ENCODE measurements at places on chromosomes 1 and 21.

GRCh38 chr1:70528590-70529333 lies 117.7 kb downstream of the CTH start:
- DNase-seq = peak; percentile 41

DNA sequence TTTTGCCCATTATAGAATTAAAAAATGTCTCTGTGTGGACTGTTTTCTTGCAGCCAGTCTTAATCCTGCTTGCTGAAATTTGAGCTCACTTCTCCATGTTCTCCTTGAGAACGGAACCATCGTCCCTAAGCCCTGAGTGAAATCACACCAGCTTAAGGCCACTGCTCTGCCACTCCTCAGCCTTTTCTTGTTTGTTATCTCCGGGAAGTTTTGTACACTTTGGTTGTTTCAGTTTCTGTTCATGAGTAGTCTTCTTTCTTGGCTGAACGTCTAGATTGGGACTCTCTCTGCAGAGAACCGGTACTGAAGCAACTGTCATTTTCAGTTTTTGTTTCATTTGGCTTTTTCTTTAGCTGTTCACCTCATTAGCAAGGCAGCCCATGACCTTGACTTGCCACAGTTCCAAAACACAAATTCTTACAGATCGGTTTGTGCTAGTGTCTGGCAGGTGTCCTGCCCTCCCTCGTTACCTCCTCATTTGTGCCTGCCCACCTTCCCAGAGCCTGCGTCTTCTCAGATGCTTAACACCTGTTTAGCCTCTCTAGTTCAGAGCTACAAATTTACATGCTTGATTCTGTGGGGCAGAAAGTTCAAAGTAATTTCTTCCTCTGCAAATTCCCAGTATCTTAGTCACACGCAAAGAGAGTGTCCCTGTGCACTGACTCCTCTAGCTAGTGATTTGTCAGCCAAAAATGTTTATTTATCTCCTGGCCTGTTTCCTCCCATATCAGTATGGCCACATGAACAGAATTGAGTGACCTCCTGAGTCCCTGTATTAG lies 12.4 kb downstream of the PSEN2 start:
- peak; percentile 85 for DNase-seq

- DNase-seq = no peak
Observed at GRCh38 chr1:26890467-26890796, 349 bp upstream of the GPN2 start.

- DNase-seq = no peak
Observed at GRCh38 chr1:41728403-41729202, 190.1 kb downstream of the HIVEP3 start.

GRCh38 chr1:6352138-6352563 lies 41.4 kb downstream of the ACOT7 start:
- peak; percentile 48 for DNase-seq

DNA sequence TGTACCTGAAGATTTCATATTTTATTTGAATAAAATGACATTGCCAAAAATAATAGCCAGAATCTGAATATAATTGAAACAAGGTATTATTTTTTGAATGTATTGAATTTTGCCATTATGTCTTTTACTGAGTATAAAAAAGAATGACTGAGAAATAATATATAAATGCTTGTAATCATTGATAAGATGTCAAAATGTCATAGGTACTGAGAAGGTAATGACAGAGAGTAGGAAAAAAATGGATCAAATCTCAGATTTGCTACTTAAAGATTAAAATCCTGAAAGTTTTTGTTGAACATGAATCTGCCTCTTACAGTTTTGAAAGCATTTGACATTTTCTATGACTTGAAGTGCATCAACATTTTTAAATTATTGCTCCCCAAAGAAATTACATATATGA lies 1069.9 kb upstream of the ADGRL4 start:
- DNase-seq = no peak

GRCh38 chr1:156402331-156403020 lies 33.5 kb downstream of the RHBG start:
- DNase-seq = no peak

GRCh38 chr21:36135391-36136102 lies 668 bp downstream of the CBR3 start:
- DNase-seq = peak; percentile 79

- no peak for DNase-seq
Observed at GRCh38 chr1:205676002-205676401, 4.3 kb downstream of the SLC45A3 start.

All from kidney tubule cell (primary cell).